Activated CD4-positive, alpha-beta T cell treated with anti-CD3 and anti-CD28 coated beads for 36 hours (primary cell): ENCODE measurements at places on chromosomes 4 and X.

- DNase-seq: no peak
Observed at GRCh38 chrX:101417190-101417589, 9.2 kb downstream of the HNRNPH2 start.

GRCh38 chr4:186819342-186820086, 95.9 kb upstream of the FAT1 start:
- DNase-seq: no peak

DNA sequence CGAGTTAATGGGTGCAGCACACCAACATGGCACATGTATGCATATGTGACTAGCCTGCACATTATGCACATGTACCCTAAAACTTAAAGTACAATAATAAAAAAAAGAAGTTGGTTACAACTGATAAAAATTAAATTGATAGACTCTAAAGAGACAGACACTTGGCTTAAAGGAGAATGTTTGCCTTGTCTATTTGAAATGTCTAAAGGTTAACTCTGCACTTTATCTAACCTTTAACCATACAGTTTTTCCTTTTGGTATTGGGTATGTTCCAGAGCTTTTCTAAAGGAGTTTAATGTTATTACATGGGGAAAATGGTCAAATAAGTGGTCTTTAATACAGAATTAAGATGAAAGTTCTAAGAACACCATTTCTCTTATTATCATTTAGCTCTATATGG, 145.1 kb upstream of the HCCS start:
- DNase-seq: no peak

- DNase-seq: peak; percentile 53
Observed at GRCh38 chrX:48934581-48935300, 15.9 kb upstream of the PIM2 start.

GRCh38 chr4:114012749-114013148, 33.3 kb upstream of the ARSJ start:
- DNase-seq: no peak

DNA sequence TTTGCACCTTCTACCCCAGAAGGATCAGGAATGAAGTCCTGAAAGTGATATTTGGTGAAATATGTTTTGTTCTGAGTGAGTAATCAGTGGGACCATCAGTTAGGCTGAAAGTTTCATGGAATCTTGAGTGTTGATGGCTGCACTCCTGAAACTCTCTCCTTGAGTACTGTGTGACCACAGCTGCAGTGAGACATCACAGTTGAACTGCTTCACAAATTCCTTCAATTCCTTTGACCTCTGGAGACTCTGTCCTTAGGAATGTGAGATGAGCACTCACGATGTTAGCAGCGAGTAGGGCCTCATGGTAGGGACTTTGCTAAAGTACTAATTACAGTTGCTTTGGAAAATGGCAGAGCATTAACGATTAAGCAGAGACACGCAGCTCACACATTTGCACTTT, 142.9 kb upstream of the SLC4A4 start:
- no peak for DNase-seq

DNA sequence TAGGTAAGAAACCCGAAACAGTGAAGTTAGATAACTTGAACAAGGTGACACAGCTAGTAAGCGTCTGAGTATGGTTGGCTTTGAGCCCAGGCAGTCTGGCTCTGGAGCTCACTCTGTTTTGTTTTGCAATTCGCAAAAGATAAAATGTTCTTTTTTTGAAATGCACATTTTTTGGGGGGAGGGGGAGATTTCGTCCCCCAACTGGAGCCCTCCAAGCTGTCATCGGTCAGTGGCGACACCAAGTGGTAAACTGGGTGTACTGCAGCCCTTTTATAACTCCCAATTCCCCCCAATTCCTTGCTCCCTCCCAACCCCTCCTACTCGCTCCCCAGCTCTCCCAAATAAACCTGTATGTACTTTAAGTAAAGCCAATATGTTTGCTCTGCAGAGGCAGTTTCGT, 2.8 kb upstream of the CLCN5 start:
- peak; percentile 41 for DNase-seq

DNA sequence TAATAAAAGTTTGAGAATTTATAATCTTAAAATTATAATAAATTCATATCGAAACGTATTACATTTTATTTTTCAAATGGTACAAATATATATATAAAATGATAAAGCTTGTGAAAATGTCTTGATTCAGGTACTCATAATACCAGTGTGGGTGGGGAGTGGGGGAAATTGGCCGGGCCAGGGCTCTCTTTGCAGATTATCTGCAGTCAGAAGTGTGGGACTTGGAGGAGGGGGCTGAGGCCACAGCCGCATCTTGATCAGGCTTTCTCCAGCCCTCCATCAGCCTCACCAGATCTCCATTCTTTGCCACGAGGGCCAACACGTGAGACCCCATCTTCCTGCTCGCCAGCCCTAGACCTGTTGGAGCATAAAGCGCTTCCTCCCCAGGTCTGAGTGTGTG, 86.7 kb downstream of the STIM2 start:
- DNase-seq: no peak
